Urinary bladder (tissue), 4 donors: ENCODE measurements at places on chromosomes 7 and 10. TPM values are rescaled to one million over a fixed set of nuclear protein-coding genes. Genes with fewer than 3 reads are reported as not detected.

LRIT1 gene
- total RNA-seq: not detected

GRCh38 chr7:55033236-55033846 is 14.5 kb downstream of the EGFR start:
- DNase-seq: no peak

IL6 gene
- 0.32 TPM for total RNA-seq

- DNase-seq: no peak
Observed at GRCh38 chr10:125684581-125684980, 1.6 kb upstream of the TEX36 start.

DNA sequence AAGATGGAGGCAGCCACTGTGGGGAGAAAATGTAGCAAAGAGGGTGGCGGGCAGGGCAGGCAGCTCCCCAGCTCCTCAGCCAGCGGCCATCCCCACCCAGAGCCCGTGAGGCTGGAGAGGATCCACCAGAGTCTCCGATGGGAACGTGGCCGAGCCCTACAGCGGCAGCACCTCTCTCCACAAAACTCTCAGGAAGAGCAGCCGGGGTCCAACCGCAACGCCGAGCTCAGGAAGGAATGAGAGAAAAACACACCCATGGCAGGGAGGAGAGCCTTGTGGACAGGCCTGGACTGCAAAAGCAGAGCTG is 54.0 kb upstream of the ADGRA1 start:
- no peak for DNase-seq

DNA sequence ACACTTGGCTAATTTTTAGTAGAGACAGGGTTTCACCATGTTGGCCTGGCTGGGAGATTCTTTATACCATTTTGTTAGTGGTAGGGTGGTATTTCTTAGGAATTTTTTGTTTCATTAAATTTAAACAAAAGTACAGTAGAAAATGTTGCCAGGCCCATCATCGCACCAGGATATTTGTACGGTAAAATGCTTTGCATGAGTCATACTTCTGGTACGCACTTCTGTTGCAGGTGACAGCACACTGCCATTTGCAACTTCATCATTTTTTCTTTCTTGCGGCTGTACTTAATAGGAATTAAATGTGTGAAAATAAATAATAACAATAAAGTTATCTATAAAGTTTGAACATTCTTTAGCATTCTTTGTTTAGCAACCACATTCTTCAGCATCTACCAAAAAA is 195.6 kb downstream of the SKAP2 start:
- DNase-seq: no peak

DNA sequence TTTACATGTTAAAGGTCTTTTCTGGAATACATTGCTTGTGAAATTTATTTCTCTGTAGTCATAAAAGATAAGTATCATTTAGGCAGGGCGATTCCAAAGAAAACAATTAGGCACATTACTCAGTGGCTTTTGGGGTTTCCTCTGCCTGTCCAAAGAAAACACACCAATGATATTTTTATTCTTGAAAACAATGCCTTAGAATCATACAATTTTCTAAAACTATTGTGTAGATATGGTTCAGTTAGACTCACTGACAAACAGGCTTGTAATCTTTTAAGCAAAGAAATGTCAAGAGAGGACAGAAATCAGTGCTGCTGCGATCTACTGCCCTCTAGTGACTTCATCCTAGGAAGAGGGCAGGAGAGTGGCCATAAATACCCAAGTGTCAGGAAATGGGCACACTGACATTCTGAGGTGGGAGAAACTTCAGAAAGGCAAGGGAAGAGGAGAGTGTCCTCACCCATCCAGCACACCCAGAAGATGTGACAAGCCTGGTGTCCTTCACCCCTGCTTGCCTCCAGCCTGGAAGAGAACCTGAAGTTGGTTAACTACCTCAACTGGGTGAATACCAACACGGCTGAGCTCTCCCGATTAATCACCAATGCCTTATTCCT is 120.5 kb downstream of the GALNT11 start:
- DNase-seq: no peak

DNA sequence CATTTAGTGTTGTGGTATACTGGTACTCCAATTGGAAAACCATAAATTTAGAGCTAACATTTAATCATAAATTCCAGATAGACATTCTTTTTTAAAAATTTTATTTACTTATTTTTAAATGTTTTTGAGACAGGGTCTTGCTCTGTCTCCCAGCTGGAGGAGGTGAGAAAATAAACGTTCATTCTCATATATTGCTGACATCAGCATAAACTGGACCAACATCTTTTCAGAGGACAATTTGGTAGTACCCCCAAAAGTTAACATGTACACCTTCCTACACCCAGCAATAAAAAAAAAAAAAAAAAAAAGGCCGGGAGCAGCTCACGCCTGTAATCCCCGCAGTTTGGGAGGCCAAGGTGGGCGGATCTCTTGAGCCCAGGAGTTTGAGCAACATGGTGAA is 5.2 kb downstream of the TAS2R60 start:
- DNase-seq: no peak

DNA sequence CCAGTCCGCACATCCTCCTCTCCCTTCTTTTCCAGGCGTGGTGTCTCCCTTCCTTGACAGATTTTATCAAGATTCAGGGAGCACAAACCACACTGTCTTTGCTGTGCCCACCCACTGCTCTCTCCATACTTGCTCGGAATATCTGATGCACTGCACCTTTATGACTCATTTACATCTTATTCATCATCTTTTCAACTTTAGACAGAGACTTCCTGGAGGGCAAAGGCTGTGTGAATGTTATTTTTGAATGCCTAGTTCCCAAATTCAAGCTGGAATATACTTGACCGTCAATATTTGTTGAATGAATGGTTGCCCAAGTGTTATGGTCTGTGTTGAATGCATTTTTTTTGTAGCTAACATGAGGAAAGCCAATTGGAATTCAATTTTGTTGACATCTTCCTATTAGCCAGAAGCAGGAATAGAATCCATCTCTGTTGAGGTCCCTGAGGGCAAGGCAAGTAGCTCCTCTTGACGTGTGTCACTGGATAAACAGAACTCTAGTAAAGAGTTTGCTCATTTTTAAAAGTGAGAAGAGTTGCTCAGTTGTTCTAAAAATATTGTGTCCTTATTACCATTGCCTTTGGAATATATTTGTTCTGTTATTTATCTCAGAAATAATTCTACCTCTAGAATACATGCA is 95.0 kb downstream of the KLF6 start:
- DNase-seq: no peak

PNLIPRP2 gene
- total RNA-seq: not detected

TEX47 gene
- not detected for total RNA-seq

XRCC2 gene
- 6.0 TPM for total RNA-seq

VENTX gene
- total RNA-seq: not detected

- no peak for DNase-seq
Observed at GRCh38 chr7:51316666-51317581, at the start of gene COBL. TSS of gene COBL (minus strand) at chr7:51316809. CDS start at chr7:51316633, 176 bp downstream.

LBX1 gene
- not detected for total RNA-seq

BLNK gene
- 7.3 TPM for total RNA-seq

GRK5 gene
- 23.8 TPM for total RNA-seq

AKR1C4 gene
- not detected for total RNA-seq

VPS37D gene
- total RNA-seq: 3.2 TPM

- no peak for DNase-seq
Observed at GRCh38 chr10:107692072-107692471, 527.6 kb upstream of the SORCS1 start.

DNA sequence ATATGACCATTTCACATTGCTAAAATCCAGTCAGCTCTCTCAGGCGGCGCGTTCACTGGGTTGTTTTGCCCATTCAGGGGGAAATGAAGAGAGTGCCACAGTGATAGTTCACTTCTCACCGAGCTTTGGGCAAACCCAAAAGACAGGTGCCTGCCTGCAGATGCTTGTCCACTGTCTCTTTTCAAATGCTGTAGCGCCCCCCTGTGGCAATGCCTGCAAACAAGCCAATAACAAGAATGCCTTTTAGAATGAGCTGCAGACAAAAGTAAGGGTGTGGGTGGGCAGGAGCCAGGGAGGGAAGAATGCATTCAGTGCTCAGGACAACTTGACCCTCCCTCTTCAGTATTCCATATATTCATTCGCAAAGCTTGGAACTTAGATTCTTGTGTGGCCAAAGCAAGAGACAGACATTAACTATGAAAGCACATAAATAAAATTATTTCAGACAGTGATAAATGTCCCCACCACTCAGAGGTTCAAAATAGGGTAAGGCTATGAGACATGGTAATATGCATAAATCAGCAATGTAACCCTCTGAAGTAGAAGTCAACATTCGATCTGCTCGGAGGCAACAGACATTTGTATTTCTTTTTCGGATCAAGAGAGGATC is 86.9 kb downstream of the JAZF1 start:
- DNase-seq: no peak

PITX3 gene
- 0.32 TPM for total RNA-seq

ELAPOR2 gene
- total RNA-seq: 14.6 TPM
